ENCODE measurements at places on chromosomes 7 and 10. TPM values are rescaled to one million over a fixed set of nuclear protein-coding genes. Genes with fewer than 3 reads are reported as not detected.
A peak's percentile ranks its signal among the peaks of the same experiment; 100 is the strongest.

- no peak for DNase-seq
These were observed 66.0 kb downstream of the NPSR1 start for GRCh38 chr7:34723866-34724490.

- DNase-seq = no peak
These were observed 59.4 kb upstream of the ETV1 start for GRCh38 chr7:14048889-14049288.

Gene GPR15LG
- total RNA-seq = not detected

- DNase-seq = no peak
These were observed 72.5 kb upstream of the GSDME start for GRCh38 chr7:24829787-24830186.

Gene GDF2
- not detected for total RNA-seq

- DNase-seq = no peak
These were observed 691.8 kb downstream of the SUGCT start for GRCh38 chr7:40826411-40827221.

GRCh38 chr7:111199643-111200042, 108.7 kb downstream of the LRRN3 start:
- DNase-seq = no peak

- DNase-seq = no peak
These were observed 618.3 kb downstream of the GALNT17 start for GRCh38 chr7:71750290-71750689.

Gene DNAAF5
- total RNA-seq = 23.4 TPM

GRCh38 chr7:151361193-151361959, 19.8 kb downstream of the NUB1 start:
- DNase-seq = no peak

DNA sequence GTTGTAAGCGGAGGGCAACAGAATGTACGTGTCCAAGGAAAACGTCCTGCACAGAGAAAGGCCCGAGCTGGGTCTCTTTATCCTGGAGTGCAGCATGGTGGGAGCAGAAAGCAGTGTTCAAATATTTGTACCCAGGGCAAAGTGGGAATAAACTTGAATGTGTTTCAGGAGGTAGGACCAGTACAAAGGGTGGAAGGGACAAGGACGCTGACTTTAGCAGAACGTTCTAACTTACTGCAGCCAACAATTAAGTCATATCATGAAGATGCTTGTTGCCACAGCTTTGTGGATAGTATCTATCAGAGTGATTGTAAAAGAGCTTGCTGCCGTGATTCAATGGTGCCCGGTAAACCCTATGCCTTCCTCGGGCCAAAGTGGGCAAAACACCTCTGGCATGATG, 30.5 kb upstream of the ZC3HAV1L start:
- DNase-seq = no peak

- DNase-seq = no peak
These were observed 621.3 kb downstream of the KCNMA1 start for GRCh38 chr10:77016278-77016815.

Gene ITGB8
- 9.5 TPM for total RNA-seq

GRCh38 chr7:91375378-91375777, 111.1 kb downstream of the FZD1 start:
- no peak for DNase-seq

Gene DNAJB6
- 116 TPM for total RNA-seq

Gene MRC1
- total RNA-seq = 62.6 TPM

DNA sequence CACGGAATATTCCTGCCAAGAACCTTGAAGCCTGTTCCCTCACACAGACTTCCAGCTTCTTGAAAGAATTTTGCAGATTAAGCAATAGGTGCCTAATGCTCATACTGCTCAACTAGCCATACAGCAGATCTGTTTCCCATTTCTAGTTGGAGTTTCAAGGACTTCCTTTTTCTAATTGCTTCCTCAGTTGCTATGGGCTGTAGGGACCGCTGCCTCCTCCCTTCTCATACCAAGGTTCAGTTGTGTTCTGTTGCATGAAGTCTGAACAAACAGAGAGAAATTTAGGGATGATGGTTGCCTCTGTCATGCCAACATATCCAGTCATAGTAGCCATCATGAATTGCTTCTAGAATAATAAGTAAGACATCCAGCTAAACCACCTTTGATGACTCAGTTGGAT, 6.8 kb downstream of the ITGA8 start:
- no peak for DNase-seq

DNA sequence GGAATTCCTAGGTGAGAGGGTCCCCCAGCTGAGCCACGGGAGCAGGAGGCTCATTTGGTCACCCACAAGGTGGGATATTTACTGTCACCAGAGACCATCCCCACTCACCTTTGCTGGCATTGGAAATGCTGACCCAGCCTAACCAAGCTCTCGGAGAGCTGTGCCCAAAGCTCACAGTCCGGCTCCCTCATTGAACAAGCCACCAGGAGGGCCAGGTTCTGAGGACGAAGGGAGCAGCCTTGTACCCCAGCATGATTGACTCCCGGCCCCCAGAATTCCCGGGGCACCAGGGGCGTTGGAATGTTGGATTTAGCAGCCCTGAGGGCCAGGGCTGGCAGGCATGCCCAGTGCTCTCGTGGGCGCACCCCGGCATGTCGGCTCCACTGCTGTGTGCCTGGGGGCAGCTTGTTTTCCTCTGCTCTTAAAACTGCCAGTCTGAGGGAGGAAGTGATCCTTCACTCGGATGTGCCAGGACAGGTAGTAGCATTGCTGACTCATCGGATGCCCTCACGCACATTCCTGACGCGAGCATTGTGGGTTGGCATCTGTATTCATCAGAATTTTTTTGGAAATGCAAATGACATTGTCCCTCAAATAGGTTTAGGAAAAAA, 23.3 kb downstream of the CLIP2 start:
- DNase-seq = no peak

- DNase-seq = no peak
These were observed 10.8 kb downstream of the CCNY start for GRCh38 chr10:35347121-35347562.

DNA sequence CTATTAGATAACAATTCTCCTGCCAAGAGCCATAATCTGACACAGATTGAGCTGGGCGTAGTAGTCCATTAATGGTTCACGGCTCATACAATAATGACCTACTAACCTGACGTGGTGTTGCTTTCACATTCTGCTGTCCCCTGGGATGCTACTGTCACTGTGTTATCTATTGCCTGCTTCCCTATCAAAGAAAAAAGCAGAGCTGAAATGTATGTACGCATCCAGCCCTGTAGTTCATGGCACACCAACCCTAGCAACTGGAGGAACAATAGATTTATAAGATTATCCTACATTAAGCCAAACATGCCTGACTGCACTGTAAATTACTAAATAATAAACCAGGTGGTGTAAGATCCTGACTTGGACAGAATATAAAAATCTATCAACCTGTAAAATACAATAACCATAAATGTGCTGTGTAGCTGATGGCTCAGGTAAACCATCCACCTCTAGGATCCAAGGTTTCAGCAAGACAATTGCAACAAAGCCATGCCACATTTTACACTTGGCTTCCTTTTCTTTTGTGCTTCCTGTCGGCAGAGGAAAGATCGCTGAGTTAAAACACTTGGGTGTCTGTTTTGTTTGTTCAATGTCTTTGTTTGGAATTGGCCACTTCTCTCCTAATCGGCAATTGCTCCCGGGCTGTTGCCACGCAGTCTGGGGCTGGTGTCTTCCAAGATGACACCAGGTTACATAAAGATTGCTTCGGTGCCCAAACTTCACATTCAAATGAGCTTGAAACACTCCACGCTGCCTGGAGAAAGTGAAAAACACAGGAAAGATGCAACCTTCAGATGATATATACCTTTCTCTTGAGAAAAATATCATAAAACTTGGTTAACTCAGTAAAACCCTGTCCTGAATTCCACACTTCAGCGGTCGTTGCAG, 143.9 kb upstream of the MGMT start:
- no peak for DNase-seq

DNA sequence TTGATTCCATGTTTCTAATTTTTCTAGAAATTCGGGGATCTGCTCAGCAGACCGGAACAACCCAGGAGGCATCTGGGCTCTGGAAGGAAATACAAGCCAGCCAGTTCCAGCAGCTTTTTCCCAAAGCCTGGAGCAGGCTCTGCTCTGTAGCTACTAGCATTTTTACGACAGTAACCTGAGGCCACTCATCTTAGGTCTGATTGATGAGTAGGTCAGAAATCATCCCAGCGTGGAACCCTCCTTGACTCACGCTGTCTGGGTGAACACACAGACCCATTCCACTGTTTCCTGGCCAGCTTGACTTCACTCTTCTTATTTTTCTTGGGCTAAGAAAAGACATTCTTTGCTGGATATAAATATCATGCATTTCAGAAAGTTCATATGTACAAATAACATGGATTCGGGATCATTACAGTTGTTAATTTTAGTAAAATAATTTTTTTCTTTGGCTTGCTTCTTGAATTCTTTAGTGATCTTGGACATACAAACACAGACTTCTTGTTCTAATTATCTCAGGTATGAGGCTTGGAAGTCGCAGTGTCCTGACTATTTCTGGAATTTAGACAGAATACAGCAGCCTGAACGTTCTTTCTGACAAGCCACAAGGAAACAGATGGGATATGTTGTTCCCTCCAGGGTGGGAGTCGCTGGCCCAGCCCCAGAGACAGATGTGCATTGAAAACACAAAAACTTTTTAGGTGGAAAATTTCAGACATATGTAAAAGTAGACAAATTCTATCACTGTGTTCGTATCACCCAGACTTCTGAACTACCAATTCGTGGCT, 54.6 kb upstream of the PITRM1 start:
- DNase-seq = no peak

DNA sequence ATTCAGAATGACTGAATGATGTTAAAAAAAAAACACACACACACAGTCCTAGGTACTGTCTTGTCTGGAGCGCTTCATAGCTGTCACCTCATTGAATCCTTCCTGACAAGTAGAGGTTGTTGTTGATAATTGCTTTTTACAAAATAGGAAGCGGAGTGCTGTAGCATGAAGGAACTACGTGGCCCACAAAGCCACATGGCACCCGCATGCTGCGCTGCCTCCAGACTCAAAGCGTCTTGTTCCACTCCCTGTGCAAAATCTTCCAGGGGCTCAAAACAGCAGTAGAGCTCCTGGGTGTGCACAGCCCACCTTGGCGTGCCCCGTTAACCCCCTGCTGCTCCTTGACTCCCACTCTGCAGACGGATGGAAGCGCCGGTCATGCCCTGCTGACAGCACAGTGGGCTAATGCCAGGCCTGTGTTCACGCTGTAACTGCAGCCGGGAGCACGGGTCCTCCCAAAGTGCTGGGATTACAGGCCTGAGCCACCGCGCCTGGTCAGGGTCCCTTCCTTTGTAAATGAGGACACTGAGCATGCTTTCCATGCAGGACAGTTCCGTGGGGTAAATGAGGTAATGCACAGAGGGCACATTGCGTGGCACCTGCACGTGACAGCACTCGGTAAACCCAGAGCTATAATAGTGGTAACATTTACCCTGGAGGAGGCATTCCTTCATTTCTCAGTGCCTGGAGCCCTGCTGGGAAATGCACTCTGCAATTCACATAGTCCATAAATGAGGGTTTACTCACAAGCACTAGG, 91.1 kb upstream of the GNA12 start:
- DNase-seq = no peak

GRCh38 chr10:49081547-49082275, 33.6 kb downstream of the VSTM4 start:
- DNase-seq = no peak

GRCh38 chr7:46999866-47000265, 582.0 kb downstream of the TNS3 start:
- DNase-seq = no peak

- peak; percentile 10 for DNase-seq
These were observed 498 bp downstream of the RHOBTB1 start for GRCh38 chr10:60943316-60944057.

- no peak for DNase-seq
These were observed 102.8 kb upstream of the MBL2 start for GRCh38 chr10:52875336-52875735.

GRCh38 chr7:98733036-98733435, 116.0 kb downstream of the NPTX2 start:
- no peak for DNase-seq

- no peak for DNase-seq
These were observed 29.3 kb upstream of the ERCC6 start for GRCh38 chr10:49568235-49568634.

DNA sequence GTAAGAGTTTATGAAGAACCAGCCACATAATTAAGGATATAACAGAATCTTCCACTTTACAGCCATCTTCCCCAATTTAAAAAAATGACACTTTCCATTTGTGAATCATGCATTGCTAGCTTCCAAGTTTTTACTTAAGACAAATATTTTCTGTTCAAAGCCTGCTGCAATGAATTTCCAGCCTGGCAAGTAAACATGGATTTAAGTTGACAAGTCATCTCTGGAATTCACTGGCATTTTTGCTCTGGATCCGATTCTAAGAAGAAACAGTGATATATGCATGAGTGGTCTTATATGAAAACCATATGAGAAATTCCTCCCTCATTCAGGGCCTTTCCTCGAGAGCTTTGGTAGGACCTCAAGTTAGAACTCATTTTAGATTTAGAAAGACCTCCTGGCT, 116.1 kb upstream of the CDCA7L start:
- DNase-seq = no peak

- no peak for DNase-seq
These were observed 303.1 kb upstream of the NPSR1 start for GRCh38 chr7:34354899-34355298.

- DNase-seq = no peak
These were observed 14.9 kb downstream of the TMEM72 start for GRCh38 chr10:44925811-44926750.

- no peak for DNase-seq
These were observed 254.6 kb downstream of the XPNPEP1 start for GRCh38 chr10:109668703-109669102.

Gene IRF5
- 25.0 TPM for total RNA-seq

- DNase-seq = no peak
These were observed 101.8 kb downstream of the PTPRE start for GRCh38 chr10:128008521-128009250.

DNA sequence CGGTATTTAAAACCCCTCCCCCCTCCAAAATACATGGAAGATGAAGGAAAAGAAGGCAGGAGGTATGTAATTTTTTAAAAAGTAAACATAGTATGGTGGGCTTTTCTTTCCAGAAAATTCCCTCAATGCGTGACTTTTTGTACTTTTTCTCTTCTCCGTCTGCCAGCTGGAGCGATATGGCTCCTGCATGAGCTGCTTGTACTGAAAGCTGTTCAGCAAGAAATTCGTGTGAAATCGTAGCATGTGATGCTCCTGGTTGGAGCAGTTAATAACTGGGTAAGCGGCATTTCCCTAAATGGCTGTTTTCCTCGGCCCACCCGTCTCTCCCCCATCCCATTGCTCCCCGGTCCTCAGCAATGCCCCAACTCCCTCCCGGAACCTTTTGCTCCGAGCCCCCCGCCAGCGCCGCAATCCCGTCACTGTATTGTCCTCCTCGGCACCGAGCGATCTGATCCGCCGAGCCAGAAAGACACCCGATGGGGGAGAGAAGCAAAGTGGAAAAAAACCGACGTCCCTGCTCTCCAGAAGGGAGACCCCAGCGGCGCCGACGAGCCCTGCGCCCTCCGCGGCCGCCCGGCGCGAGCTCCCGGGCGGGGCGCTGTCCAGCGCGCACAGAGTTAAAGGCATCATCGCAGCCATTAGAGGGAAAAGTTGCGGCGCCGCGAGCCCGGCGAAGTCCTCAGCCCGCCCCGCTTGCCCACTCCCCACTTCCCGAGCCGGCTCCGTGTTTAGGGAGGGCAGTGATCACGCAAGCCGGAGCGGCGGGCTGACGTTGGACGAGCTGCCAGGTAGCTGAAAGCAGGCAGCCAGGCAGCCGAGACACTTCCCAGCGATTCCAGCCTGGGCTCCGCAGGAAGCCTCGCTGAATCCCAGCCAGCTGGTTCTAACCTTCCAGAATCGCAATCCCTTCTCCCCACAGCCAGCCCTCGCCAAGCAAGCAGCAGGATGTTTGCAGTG, at the start of gene VSTM2A:
Gene VSTM2A (plus strand): TSS at position 707 of the 957 bp plus-strand sequence. CDS start 356 bp downstream, outside the sequence.
- no peak for DNase-seq

- DNase-seq = no peak
These were observed 528.7 kb downstream of the GRM8 start for GRCh38 chr7:126723966-126724544.

Gene PRR15
- total RNA-seq = 2.5 TPM
